Activated effector memory CD4-positive, alpha-beta T cell treated with anti-CD3 and anti-CD28 coated beads, Interleukin-2, amount 50 U/mL, for 16 hours (primary cell): ENCODE measurements at places on chromosomes 11 and 22.

GRCh38 chr11:80860632-80861031, 1419.8 kb upstream of the TENM4 start:
- no peak for DNase-seq

DNA sequence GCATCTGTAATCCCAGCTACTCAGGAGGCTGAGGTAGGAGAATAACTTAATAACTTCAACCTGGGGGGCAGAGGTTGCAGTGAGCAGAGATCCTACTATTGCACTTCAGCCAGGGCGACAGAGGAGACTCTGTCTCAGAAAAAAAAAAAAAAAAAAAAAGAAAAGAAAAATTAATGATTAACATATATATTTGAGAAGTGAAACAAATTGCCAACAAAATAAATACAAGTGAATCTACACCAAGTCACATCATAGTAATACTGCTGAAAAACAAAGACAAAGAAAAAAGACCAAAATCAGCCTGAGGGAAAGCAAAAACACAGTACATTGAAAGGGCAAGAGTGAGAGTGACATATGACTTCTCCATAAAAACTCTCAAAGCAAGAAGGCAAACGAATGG, 123.7 kb downstream of the CASP12 start:
- no peak for DNase-seq

DNA sequence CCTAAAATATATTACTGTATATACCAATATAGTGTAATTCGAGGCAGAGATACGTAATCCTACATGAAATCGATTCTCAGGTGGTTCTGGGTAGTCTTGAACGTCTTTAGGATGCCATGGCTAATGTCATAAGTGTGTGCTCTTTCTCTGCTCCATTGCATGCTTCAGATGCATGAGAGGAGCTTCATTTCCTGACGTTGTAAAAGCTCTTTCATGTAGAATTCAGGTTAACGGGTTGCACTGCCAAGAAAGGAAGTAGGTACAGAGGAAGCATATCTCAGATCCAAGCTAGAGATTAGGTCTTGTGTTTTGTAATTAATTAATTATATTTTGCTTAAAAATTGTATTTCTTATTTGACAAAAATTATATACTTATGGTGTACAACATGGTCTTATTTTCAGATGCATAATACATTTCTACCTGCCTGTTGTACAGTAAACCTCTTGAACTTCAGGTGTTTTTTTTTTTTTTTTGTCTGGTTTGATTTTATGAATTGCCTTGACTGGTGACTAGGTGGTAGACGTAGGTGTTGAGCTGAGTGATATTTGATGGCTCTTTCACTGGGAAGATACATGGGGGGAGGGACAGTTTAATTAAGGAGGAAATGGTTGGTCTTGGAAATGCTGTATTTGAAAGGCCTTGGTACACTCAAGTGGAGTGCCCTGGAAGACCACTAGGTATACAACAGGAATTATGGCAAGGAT, 9.3 kb downstream of the NUP50 start:
- no peak for DNase-seq

DNA sequence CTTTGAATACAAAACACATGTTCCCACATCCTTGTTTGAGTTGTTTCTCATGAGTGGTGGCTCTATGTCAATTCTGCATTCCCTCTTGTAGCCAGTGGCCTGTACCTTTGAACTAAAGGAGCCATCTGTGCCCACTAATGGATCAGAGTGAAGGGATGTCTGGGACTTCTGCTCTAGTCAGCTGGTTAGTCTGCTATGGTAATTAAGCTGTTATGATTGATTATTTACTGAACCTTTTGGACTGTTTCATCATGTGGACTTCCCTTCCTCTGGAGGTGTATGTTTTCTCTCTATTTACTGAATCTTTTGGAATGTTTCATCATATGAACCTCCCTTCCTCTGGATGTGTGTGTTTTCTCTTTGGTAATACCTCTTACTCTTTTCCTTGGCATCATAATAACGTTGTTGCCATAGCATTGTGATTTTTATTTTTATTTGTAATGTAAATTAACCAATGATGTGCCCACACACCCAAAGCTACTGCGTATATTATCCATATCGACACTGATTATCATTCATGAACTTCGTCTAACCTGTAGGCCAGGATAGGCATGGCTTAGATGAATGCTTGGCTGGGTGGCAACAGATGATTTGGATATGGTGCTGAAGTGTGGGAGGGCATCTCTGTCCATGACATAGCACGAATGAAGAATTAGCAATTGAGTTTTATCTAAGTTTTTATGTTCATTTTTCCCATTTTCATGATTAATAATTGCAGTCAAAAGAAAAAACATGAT, 112.3 kb upstream of the SORL1-AS1 start:
- DNase-seq, result no peak

GRCh38 chr11:122652495-122652894, 3.0 kb upstream of the UBASH3B start:
- no peak for DNase-seq

DNA sequence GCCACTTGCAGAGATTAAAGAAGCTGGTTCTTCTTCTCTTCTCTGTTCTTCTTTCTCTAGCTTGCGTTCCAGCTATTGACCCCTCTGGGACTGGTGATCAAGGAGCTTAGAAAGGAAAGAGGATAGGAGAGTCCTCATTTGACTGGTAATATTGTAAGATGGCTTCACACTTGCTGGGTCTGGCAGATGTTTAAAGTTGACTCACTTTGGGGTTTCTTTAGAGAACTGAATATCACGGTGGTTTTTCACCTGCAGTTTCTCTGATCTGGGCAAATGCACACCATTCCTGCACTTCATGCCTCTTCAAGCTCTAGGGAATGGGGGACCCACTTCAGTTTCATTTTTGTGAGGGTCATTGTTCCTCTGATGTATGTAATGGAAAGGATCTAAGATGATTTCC, 41.8 kb upstream of the DEUP1 start:
- DNase-seq, result no peak

GRCh38 chr11:8168485-8169257, at the start of gene RIC3:
Gene RIC3, minus strand, starts transcription at chr11:8169025. Its CDS starts 36 bp downstream, at chr11:8168989.
- DNase-seq, result peak; percentile 79

DNA sequence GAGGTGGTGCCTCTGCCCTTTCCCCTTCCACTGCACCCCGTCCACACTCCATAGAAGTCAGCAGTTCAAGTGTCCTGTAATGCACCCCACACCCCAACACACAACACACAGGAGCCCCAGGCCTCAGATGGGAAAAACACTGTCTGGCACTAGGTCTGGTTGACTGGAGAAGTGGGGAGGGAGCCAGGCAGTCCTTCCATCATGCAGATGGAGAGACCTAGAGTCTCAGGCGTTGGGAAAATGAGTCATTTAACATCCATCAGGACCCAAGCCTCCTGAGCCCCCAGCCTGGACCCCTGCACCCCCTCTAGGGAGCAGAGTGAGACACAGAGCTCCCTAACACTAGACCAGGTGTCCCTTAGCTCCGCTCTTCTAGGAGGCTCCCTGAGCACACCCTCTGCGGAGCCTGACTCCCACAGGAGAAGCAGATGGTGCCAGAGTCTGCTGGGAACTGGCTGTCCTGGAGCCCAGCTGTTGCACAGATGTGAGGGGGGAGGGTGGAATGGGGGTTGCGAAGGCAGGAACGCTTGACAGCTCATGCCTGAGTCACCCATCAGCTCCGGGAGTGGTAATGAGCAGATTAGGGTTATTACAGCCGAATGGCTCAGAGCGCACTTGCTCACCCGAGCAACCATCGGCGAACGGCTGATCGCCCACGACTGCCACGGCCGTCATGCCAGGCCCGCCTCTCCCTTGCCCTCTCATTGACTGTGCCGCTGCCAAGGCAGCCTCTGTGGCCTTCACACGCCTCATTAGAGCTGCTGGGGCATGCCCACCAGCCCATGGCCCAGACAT, 22.1 kb upstream of the SYT7 start:
- DNase-seq, result no peak

GRCh38 chr22:49546811-49547585, 280.7 kb downstream of the BRD1 start:
- DNase-seq, result peak; percentile 53
